ENCODE measurements at places on chromosomes 2 and 18.

GRCh38 chr2:152565884-152566727 lies 151.2 kb downstream of the PRPF40A start:
- no peak for DNase-seq

DNA sequence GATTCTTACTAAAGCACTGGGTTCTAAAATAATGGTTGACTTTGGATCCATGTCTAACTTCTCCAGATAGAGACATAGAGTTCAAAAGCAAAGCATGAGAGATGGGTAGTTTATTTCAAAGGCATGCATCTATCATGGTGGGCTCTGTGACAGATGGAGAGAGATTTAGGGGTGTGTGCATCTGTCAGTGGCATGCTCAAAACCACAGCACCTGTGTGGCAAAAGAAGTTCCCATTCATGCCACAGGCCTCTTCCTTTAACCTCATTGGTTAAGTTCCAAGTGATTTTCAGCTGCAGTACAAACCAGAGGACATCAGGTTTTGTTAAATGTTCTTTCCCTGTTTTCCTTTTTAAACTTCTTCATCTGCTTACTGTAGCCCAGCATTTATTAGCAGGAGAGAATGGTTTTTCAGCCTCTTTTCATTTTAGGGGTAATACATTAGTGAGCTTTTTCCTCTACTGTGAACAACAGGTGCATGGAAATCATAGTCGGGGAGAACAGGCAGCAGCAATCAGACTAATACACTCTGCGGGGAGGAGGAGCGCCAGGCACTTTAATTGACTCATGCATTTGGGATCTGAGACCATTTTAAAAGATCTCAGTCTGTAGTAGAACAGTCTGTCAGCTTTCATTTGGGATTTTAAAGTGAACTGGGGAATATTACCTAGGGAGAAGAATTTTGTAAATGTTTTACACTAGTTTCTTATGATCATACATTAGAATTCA lies 52.4 kb upstream of the UPP2 start:
- DNase-seq: no peak

- DNase-seq: no peak
These were observed 110.6 kb upstream of the TNP1 start for GRCh38 chr2:216970359-216970915.

DNA sequence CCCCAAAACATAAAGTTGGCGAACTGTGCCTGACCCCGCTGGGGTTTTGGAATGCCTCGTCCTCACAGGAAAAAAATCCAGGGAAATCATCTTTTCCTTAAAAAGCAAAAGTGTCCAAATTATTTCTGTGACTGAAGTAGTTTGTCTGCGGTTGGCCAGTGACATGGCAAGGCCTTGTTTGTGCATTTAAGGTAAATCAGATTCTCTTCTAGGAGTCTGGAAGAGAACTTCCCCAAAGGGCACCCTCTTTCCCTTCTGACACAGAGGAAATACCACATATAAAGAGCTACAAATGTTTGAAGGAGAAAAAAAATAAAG lies 737 bp upstream of the CYB5A start:
- DNase-seq: no peak

- no peak for DNase-seq
These were observed 21.2 kb downstream of the STAMBP start for GRCh38 chr2:73850009-73850408.

- no peak for DNase-seq
These were observed 286.3 kb downstream of the AFF3 start for GRCh38 chr2:99856119-99856518.

- no peak for DNase-seq
These were observed 78.1 kb downstream of the ZNF516 start for GRCh38 chr18:76416911-76417310.

DNA sequence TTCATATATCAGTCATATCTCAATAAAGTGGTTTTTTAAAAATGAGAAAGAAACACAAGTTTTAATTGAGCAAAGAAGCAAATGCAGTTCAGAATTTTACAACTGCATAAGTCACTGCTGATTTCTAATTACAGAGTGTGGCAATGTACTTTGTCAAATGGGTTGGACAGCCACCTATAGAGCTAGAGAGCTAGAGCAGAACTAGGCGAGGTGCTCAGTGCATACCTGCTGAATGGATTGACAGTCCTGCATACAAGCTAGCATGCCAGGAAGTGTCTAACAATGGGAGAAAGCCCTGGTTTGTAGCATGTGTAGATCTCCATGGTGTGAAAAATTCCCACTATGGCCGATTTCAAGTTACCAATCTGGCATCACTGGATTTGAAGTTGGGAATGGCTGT lies 106.3 kb upstream of the CDCA7 start:
- no peak for DNase-seq

DNA sequence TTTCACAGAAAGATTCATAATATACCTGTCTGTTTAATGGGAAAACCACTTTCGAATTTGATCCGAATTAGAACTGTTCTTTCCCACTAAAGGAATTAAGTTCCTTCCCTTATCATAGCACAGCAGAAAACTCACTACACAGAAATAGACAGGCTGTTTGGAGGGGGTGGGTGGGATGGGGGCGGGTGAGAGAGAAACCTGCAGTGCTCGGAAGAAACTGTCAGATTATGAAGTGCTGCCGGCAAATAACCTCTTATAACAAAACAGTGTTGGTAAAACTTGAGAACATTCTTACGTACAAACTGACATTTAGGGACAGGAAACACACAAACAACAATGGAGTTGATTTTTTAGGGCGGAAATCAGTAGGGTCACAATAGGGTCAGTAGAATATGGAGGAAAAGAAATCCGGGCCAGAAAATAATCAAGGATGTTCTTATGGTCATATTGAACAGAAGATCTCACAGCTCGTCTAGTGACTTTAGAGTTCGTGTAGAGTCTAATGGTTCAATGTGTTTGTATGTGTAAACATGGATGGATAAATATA lies 756.0 kb upstream of the LRATD1 start:
- no peak for DNase-seq

GRCh38 chr18:43267818-43268217 lies 9.5 kb downstream of the SYT4 start:
- DNase-seq: no peak

GRCh38 chr2:160005908-160006307 lies 56.5 kb downstream of the PLA2R1 start:
- no peak for DNase-seq

- no peak for DNase-seq
These were observed 182.7 kb downstream of the ETAA1 start for GRCh38 chr2:67579806-67580205.

GRCh38 chr2:25279091-25279651 lies 62.6 kb downstream of the DNMT3A start:
- DNase-seq: peak; percentile 16

- no peak for DNase-seq
These were observed 106.5 kb upstream of the ATP8B1 start for GRCh38 chr18:57909620-57910019.

DNA sequence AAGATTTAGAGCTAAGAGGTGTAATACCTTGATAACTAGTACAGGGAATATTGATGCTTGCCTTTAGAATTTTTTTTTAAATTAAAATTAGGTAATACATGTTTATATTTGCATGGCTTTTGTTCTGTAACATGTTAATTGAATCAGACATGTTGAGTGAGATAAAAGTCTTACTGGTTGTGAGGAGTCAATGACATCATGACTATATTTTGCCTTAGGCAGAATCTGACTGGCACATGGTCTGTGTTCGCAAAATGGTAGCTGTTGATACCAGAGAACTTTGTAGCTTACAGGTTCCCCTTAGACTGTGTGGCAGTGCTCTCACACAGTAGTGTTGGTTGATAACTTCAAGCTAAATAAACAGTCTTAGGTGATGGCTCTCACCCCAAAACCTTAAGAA lies 199.7 kb downstream of the PTPRM start:
- DNase-seq: no peak

DNA sequence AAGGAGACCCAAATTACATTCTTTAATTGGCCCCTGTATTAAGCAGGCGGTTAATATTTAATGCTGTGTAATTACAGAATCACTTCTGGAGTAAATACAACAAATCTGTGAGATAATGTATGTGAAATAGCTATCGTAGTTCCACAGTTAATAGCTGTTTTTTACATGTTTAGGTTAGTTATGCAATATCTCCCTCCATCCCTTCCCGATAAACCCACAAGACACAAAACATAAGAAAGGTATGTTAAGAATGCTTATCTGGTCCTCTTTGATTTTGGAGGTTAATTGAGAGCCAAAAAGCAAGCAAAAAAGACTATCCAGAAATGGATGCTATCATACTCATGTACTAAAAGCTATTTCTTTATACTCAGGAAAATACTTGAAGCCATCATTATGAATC lies 49.1 kb downstream of the ZNF638 start:
- DNase-seq: no peak

- no peak for DNase-seq
These were observed 391.1 kb downstream of the NCKAP5 start for GRCh38 chr2:133177196-133177595.

DNA sequence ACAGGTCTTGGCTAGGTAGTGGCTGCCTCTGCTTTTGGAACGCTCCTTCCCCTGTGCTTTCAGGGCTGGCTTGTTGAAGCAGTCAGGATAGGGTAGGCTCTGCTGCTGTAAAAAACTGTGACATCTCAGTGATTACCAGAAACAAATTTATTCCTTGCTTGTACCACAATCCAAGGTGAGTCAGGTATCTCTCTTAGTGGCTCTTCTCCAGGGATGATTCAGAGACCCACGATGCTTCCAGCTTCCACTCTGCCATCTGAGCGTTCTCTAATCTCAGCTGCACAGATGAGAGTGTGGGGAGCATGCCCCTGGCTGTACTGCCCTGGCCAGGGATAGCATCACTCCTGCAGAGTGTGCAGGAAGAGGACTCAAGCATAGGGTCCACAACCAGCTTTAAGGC lies 174.9 kb downstream of the VAPA start:
- DNase-seq: no peak

DNA sequence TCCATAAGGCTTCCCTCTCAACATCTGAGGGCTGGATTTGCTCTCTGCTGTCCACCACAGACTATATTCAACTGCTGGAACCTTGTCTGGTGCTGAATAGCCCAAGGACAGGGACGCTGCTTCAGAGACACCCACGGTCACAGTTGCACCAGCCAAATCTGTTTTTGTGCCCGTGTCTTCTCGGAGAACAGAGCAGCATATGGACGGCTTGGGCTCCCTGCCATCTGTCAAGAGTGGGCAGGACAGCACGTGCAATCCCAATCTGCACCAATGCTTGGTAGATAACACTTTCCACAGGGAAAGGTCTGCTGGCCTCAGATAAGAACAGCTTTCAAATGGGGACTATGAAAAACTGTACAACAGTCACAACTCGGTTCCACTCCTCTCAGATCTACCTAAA lies 466.1 kb downstream of the TGIF1 start:
- no peak for DNase-seq

DNA sequence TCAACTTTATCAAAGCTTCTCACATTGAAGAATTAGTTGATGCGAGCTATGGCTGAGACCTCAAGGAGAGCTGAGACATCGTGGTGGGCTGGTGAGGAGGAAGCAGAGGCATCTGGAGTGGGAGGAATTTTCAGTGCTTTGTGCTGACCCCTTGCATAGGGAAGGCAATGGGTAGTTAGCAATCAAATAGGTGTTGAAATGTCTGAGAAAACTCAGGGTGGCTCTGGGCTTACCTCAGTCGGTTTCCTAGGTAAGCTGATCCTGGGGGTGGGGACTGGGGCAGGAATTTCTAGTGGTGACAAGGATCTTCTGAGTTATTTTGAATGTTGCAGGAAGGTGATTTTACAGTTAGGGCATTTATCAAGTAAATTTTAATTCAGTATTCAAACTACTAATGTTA lies 20.7 kb upstream of the DPP10 start:
- no peak for DNase-seq

DNA sequence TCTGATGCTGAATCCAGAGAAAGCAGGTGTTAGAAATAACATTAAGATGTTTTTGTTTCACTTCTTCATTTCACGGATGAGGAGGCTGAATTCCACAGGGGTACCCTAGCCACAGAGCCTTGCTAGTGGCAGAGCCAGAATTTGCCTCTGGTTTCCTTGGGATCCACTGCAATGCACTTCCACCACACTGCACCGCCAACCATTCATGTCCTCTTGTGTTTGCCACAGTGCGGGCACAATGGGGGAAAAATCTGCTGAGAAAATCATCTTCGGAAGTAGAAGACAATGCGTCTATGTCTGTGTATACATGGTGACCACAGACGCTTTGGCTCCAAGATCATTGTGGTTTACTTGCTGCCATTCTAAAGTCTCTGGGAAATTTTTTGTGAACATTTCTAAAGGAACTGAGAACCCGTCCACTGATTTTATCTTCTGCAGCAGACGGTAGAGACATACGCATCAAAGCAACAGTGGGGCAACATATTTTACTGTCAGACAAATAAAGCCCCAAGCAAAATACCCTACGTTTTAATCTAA lies 14.9 kb downstream of the ICOS start:
- peak; percentile 79 for DNase-seq

DNA sequence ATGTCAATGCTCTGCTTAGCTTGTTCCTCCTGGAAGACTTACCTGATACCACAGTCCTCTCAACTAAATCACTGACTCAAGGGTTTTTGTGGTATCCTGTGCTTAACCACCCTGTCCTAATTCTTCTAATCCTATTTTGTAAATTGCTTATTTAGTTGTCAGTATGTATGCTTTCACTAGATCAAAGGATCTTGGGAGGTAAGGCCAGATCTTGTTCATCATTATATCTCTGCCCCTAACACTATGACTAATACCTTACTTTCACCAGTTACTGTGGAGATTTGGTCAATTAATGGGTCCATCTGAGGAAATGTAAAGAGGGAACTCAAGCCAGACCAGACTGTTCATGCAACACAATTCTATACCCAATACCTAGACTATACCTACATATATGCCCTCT lies 203.2 kb downstream of the GULP1 start:
- no peak for DNase-seq

- DNase-seq: no peak
These were observed 5.2 kb downstream of the PRLH start for GRCh38 chr2:237571551-237571950.

Measured in CD4-positive, alpha-beta T cell treated with Interleukin-12 subunit alpha and Interleukin-12 subunit beta, for 1 hour (primary cell).